CD4-positive, alpha-beta T cell treated with Interleukin-15 for 4 hours (primary cell): ENCODE measurements at places on chromosomes 16 and 17.
A peak's percentile ranks its signal among the peaks of the same experiment; 100 is the strongest.

GRCh38 chr17:44115585-44116415 is 7.6 kb downstream of the HDAC5 start:
- no peak for DNase-seq

GRCh38 chr17:27743281-27743885 is 56.9 kb downstream of the NOS2 start:
- no peak for DNase-seq

- DNase-seq = no peak
Measured at GRCh38 chr17:13996748-13997147, 72.6 kb upstream of the COX10 start.

- DNase-seq = peak; percentile 28
Measured at GRCh38 chr16:70267516-70267915, 15.8 kb upstream of the EXOSC6 start.

DNA sequence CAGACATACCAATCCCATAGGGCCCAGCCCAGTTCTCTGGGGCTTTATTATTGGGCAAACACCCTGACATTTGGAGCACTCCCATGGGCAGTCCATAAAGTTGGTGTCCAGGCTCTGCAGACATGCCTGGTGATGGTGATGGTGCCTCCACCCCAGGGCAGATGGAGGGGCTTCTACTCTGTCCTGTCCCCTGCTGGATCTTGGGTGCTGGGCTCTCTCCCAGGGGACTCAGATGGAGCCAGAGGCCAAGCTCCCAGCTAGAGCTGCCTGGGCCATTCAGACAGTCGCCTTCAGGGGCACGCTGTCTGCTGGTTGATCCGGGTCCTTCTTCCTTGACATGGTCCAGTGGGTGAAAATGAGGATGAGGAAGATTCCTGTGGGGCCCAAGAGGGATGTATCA is 10.6 kb downstream of the CDH16 start:
- DNase-seq = no peak

DNA sequence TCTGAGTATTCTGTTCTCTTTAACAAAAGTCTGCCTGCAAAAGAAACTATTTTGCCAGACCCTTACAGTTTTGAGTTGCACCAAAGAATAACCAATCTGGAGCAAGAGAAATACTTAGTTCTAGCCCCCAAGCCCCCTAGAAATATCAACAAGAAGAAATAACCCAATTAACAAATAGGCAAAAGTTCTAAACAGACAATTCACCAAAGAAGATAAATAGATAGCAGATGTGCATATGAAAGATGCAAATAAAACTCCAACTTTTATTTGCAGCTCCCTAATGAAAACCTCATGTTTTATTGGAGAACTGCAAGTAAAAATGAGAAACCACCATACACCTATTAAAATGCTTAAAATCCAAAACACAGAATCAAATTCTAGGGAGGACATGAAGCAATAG is 1308.0 kb downstream of the CDH11 start:
- DNase-seq = no peak

DNA sequence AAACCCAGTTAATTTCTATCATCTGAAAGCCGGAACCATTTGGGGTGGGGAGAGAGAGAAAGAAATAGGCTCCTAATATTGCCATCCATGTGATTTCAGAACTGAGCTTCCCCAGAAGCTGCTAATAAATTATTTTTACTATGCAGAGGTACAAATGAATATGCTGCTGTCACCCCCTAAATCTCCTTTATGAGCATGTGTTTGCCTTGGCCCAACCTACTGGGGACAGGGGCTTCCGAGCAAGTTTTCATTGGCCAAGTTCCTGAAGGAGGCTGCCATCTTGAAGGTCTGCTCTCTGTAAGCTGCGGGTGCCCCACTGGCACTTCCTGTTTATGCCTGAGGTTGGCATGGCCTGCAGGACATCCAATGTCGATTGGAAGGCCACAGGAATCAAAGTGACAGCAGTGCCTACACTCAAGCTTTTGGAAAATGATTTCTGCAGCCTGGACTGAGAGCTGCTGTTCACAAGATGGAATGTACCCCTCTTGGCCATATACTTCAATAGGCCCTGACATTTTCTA is 194.7 kb downstream of the XYLT1 start:
- no peak for DNase-seq

GRCh38 chr17:6941989-6942388 is 53.9 kb upstream of the ALOX12 start:
- no peak for DNase-seq

DNA sequence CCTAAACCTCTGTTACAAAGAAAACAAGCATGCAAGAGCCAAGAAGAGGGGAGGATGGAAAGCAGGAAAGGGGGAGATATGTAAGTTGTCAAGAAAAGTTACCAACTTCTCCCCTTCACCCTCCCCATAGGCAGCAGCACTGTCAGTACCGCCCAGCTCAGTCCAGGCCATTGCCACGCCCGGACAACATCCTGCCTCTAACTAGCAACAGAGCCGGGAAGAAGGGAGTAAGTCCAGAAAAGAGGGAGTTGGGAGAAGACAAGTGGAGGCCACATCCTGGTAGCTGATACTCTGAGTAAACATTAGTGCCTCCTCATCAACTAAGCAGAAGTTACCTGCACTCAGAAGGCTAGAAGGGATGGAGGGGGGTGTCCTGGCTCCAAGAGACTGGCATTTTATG is 113.6 kb downstream of the SMG6 start:
- DNase-seq = no peak
